ENCODE measurements at places on chromosomes 13 and 19.

GRCh38 chr13:21361706-21362105, 97.4 kb downstream of the ZDHHC20 start:
- no peak for DNase-seq

DNA sequence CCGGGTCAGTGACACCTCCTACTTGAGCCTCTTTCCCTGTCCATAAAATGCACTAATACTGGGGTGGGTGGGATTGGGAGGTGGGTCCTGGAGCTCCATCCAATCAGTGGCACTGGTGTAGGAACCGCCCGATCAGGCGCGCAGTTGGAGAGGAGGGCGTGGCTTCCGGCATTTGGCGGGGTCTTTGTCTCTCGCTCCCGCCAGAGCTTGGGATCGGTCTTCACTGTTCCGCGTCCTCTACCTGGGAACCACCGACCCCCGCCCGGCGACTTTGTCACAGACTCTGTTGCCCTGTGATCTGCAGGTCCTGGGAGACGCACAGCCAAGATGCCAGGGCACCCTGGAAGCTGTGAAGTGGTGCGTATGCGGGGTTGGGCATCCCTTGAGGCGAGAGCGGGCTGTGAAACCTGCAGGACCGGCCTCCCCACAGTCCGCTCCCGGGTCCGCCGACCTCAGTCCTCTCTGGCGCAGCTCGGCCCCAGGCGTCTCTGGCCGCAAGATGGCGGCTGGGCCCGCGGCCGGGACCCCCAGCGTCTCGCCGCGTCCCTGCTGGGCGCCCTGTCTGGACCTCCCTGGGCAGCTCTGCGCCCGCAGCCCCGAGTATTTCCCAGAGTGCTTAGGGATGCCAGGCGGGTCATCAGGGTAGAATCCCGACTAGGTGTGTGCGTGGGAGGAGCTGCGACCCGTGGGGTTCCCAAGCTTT, 41.6 kb upstream of the ZNF730 start:
- DNase-seq: peak; percentile 5

DNA sequence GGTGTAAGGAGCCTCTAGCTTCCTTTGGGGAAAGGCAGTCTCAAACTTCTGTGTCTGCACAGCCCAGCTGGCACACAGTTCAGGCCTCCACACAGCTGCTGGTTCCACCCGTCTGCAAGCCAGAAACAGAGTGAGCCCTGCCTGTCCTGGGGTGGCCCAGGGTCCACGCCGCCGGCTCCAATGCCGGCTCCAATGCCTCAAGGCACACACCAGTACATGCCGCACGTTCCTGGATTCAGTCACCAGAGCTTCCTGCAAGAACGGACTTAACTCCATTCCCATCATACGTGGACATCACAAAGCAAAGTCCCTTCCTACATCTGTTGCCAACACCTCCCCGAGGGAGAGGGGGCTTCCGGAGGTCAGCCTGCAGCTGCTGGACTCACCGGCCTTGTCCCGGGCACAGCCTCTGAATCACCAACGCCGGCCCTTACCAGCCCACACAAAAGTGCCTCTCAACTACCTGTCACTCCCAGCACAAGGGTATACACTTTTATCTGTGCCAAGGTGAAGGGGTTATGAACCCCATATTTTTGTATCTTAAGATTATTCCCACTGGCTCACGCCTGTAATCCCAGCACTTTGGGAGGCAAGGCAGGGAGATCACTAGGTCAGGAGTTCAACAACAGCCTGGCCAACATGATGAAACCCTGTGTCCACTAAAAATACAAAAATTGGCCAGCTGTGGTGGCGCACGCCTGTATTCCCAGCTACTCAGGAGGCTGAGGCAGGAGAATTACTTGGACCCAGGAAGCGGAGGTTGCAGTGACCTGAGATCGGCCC, 8.5 kb downstream of the SH3GL1 start:
- no peak for DNase-seq

DNA sequence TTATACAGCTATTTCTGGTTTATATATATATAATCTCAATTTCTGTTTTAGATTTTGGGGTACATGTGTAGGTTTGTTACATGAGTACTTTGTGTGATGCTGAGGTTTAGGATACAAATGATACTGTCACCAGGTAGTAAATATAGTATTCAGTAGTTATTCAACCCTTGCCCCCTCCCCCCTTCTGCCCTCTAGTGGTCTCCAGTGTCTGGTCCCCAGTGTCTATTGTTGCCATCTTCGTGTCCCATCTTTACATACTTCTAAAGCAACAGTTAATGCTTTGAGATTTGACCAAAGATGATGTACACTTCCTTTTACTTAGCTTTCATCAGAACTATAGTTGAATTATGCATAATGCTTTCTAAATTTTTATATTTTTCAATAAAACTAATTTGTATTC, 1623.4 kb upstream of the PRR20A start:
- DNase-seq: no peak

DNA sequence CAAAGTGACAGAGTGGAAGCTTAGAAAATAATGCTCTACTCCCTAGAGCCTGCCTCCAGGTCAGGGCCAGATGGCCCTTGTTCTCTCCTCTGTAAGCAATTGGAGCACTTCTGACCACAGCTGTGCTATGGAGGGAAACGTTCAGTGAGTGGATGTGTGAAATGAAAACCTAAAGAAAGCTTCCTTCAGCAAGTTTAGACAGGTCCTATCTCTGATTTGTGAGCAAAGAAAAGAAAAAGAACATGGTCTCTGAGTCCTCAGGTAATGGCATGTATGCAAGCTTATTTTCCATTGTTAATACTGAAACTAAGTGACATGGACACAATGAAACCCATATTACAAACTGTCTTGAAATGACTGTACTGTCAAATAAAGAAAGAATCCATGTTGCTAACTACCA, 1486.8 kb downstream of the EFNB2 start:
- no peak for DNase-seq

- no peak for DNase-seq
Observed at GRCh38 chr19:42558450-42559150, 30.3 kb upstream of the CEACAM1 start.

- DNase-seq: no peak
Observed at GRCh38 chr13:33249894-33250293, 35.7 kb downstream of the STARD13 start.

GRCh38 chr13:76848596-76848995, 37.6 kb downstream of the KCTD12 start:
- DNase-seq: no peak

- DNase-seq: no peak
Observed at GRCh38 chr13:96821381-96821780, 172.9 kb downstream of the OXGR1 start.

DNA sequence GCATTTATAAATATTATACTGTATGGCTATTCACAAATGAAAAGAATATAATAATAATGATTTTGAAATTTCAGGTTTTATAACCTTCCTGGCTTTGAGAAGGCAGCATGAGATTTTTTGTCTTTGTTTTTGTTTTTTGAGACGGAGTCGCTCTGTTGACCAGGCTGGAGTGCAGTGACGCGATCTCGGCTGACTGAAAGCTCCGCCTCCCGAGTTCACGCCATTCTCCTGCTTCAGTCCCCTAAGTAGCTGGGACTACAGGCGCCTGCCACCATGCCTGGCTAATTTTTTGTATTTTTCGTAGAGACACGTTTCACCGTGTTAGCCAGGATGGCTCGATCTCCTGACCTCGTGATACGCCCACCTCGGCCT, 64.1 kb downstream of the ZNF429 start:
- DNase-seq: no peak

GRCh38 chr13:73955977-73956500, 178.2 kb downstream of the KLF12 start:
- no peak for DNase-seq

DNA sequence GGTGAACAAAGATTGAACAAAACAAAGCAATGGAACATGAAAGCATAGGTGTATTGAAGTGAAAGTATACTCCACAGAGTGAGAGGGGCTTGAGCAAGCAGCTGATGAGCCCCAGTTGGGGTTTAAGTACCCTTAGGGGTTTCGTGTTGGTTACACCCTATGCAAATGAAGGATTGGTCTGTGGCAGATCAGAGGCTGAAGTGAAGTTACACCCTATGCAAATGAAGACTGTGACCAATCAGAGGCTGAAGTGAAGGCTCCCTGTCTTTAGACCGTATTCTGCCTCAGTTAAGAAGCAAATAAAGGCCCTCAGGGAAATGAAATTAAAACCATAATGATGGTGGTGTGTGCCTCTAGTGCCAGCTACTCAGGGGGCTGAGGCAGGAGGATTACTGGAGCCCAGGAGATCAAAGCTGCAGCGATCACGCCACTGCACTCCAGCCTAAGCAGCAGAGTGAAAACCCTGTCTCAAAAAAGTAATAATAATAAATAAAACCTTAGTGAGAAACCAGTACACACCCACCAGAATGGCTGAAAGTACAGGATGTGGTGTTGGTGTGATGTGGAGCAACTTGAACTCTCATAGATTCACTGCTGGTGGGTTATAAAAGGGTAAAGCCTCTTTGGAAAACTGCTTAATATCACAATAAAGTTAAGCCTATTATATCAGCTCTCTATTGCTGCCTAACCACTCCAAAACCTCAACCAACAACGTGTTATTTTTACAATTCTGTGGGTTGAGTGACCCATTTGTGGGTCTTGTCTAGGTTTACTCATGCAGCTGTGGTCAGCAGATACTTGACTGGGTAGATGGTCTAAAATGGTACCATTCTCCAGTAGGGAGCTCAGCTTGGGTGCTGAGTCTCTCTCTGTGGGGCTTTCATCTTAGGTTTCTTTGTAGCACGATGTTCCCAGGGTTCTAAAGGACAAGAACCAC, 12.8 kb upstream of the UPF3A start:
- no peak for DNase-seq

DNA sequence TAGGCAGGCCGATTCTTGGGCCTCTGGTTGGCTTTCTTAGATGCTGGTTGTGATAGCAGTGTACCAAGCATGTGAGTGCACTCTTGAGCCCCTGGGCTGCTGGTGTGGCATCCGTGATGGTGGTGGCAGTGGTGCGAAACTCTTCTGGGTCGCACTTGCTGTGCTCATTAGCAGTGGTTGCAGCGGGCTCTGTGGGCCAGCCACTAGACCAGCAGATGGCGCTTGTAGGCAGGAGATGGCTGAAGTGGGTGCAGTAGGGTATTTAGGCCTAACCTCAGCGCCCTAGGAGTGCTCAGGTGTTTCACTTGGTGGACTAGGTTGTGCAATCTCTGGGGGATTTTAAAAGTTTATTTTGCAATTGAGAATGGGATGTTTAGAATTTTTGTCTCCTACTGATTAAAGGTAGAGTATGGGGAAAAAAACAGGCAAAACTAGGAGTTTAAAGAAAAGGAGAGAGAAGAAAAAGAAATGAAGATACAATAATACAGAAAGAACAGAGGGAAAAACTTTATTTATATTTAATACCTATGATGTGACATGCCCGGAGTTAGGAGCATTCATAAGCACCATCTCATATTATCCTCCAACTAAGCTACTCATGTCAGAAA, 4.3 kb upstream of the ZNF17 start:
- peak; percentile 3 for DNase-seq

All from NCI-H2081 treated with DMSO at 0.1 percent for 48 hours (cell line).